ENCODE measurements at places on chromosomes 6 and 20.

GRCh38 chr6:39102071-39102820 is 12.7 kb downstream of the SAYSD1 start:
- peak; percentile 57 for DNase-seq

DNA sequence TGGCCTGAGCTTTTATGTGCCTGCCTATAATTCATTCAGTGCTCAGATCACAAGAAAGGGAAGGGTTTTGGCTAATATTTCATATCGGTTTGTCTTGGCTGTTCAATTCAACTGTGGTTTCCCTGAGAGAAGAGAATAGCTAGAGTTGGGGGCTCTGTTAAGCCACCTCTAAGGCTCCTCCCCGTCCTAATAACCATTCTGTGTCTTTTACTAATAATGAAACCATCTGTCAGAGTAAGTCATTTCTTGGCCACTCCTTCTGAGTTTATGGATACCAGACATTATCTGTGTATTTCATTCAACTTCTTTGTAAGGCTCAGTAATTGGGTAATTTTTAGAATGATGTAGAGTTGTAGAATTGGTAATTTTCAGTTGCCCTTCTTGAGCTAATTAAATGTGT is 5.2 kb downstream of the STX11 start:
- no peak for DNase-seq

DNA sequence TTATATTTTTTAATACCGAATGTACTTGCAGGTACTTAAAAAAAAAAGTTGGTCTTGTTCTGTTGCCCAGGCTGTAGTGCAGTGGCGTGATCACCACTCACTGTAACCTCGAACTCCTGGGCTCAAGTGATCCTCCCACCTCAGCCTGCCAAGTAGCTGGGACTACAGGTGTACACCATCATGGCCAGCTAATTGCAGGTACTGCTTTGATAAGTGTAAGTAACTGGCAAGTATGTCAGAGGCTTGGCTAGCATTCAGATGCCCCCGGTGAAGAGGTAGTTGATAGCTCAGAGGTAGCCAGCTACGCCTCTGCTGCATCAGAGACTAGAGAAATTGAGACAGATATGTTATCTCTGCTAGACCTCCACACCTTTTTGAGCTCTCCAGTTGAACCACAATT is 40.5 kb downstream of the BTBD9 start:
- DNase-seq: no peak

- DNase-seq: no peak
These were observed 216.5 kb downstream of the COL19A1 start for GRCh38 chr6:70082830-70083229.

- DNase-seq: no peak
These were observed 79.8 kb upstream of the CHD6 start for GRCh38 chr20:41697861-41698559.

- DNase-seq: peak; percentile 80
These were observed 20.0 kb upstream of the TRIM27 start for GRCh38 chr6:28943557-28944411.

GRCh38 chr20:59837623-59838394 is 95.6 kb downstream of the SYCP2 start:
- DNase-seq: no peak

DNA sequence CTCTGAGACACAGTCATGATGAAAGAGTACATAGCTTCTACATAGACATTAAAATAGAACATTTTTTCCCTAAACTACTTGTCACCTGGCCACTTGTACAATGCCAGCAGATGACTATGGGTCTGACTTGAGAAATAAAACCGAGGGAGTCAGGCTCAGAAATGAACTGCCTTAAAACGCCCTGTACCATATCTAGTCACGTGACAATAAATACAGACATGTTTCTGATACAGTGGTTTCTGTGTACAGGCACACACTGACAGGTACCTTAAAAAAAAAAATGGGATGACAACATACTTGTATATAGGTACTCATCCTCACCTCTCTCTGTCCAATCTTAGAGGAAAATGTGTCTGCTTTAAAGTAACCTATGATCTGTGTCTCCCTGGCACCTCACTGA is 144.1 kb downstream of the SH3BGRL2 start:
- DNase-seq: no peak

DNA sequence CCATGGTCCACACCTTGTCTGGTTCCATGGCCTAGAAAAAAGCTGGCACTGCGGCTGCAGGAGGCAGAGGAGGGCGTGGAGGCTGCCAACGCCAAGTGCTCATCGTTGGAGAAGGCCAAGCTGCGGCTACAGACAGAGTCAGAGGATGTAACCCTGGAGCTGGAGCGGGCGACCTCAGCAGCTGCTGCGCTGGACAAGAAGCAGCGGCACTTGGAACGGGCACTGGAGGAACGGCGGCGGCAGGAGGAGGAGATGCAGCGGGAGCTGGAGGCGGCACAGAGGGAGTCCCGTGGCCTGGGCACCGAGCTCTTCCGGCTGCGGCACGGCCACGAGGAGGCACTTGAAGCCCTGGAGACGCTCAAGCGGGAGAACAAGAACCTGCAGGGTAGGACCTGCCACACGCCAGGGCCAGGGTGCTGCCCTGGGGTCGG is 43.4 kb downstream of the MYH7B start:
- DNase-seq: peak; percentile 44

DNA sequence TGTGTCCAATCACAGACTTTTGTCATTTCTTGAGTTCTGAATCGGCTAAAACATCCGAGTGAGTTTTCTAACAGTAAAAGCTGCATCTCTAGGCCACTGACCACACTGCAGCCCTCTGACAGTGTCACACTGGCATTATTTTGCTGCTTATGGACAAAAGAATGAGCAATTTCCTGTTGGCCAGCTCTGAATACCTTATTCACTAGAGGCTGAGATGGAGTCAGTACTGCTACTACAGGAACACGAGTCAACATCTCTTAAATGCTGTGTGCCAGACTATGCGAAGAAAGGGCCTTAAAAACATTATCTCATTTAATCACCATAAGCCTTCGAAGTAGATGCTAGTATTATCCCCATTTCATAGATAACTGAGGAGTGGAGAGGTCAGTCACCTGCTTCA is 42.5 kb upstream of the IPCEF1 start:
- no peak for DNase-seq

GRCh38 chr20:14882846-14883245 is 545.4 kb upstream of the FLRT3 start:
- no peak for DNase-seq

GRCh38 chr20:59082981-59083380 is 40.4 kb upstream of the PRELID3B start:
- no peak for DNase-seq

GRCh38 chr6:113630738-113631535 is 226.2 kb upstream of the MARCKS start:
- no peak for DNase-seq

DNA sequence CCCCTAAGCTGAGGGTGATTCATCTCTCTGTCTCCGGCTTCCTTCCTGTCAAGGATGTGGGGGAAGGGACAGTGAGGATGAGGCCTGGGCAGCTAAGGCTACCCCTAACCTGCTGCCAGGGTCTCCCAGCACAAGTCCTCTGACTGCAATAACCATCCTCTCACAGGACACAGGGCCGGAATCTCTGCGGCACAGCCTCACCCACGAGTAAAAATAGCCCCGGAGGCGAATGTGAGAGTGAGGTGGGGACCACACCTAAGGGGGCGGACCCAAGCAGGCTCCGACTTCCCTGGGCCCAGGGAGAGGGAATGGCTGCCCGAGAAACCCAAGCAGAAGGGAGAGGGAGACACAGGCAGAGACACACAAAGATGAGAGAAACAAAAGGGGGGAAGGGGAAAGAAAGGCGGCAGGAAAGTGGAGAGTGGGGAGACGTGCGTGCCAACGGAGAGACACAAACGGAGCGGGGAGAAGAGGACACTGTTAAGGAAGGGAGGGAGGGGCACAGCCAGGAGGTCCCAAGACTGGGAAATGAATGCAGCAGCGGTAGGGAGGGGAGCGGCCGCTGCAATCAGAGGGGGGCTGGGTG is 1.4 kb downstream of the CLIC1 start:
- peak; percentile 63 for DNase-seq

- DNase-seq: no peak
These were observed 17.7 kb downstream of the SNX9 start for GRCh38 chr6:157840776-157841175.

DNA sequence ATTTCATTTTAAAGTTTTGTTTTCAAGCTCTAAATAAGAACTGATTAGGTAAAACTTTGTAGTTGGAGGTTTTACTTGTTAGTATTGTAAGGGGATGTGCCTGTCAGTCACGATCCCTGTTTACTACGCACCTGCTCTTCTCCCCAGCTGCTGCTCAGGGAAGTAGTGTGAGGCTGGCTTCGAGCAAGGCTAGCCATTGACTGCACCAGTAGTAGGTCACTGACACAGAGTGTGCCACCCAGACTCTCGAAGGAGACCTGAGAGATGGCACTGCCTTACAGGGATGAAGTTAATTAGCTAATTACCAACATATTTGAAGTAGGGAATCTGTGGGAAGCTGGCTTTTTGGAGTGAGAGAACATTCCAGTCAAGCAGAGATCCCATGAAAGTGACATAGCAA is 89.2 kb downstream of the DNAH8 start:
- no peak for DNase-seq

- no peak for DNase-seq
These were observed 3.5 kb downstream of the SIRPA start for GRCh38 chr20:1898482-1899240.

DNA sequence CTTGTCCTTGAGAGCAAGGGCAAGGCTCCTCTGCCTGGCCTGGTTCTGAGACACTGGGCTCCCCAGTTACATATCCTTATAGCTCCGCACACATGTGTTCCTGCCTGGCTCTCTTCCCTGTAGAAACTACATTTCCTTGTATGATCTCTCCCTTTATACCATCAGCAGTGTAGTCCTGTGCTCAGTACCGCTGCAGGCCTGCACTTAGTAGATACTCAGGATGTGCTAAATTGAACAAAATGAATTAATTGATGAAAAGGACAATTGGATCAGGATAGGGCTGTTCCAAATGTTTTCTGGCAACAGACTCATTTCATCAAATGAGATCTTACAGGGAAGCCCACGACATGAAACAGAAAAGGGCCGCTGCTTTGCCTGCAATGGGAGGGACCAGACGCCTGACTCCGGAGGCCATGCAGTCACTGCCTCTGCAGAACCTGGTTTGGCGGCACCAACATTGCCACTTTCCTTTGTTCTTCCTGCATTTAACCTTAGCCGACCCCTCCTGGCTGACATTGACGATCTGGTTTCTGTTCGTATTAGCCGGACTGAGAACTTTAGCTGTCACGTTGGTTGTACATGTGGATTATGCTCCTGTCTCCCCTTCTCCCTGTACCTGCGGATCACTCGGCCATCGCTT is 53.3 kb downstream of the CHMP4B start:
- no peak for DNase-seq

- DNase-seq: no peak
These were observed 34.1 kb upstream of the HMGA1 start for GRCh38 chr6:34202329-34203201.

- DNase-seq: peak; percentile 33
These were observed 50.3 kb downstream of the RRBP1 start for GRCh38 chr20:17631576-17632319.

GRCh38 chr6:136984578-136984977 is 60.2 kb downstream of the IL20RA start:
- DNase-seq: no peak

DNA sequence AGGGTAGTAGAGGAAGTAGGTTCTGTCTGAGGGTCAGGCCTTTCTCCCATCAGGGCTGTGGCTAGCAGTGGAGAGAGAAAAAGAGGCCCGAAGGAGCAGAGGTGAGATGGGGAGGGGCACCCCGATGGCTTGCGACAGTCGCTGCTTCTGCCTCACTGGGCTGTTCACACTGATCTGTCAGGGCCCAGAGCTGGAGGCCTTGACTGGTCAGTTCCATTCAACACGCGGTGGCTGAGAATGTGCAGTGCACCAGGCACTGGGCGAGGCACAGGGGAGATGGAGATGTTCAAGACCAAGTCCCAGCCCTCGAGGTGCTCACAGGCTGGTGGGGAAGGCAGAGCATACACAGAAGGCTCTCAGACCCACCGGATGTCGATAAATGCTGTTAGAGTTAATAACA is 21.4 kb downstream of the SLC12A5 start:
- no peak for DNase-seq

GRCh38 chr6:105728995-105729394 is 326.1 kb upstream of the PREP start:
- DNase-seq: no peak

DNA sequence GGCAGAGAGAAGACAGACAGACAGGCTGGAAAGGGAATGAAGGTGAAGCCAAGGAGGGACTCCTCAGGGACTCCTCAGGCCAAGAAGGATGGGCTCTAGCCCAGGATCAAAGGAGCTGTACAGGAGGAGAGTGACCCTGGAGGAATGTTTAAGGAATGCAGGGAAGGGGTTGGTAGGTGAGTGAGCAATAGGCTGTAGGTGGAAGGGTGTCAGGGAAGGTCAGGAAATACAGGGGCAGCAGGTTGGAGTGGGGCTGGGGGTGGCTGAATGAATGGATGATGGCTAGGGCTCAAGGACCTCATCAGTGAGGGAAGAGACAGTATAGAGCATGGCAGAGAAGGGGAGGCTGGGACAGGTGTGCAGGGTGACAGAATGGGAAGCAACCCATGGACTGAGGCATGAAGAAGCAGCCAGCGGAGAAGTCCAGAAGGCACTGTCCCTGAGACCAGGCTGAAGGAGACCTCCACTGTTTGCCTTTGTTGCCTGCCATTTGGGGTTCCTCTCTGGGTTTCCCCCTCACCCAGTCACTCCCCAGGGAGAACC is 13.2 kb downstream of the SYNGAP1 start:
- DNase-seq: no peak

DNA sequence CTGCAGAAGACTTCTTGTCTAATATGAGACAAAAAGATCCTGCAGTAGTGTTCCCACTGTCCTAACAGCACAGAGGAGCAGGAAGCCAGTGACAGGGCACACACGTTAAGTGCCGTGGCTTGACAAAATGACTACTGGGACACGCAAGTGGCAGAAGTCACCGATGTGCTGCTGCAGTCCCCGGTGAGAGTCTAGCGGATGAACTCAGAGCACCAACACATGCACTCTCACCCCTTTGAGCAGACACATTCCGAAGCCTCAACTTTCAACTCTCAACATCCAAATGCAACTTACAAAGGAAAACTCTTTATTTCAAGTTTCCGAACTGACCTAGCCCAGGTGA is 898 bp downstream of the LAMA4 start:
- no peak for DNase-seq

- DNase-seq: no peak
These were observed 98.6 kb upstream of the NEDD9 start for GRCh38 chr6:11331111-11331510.

DNA sequence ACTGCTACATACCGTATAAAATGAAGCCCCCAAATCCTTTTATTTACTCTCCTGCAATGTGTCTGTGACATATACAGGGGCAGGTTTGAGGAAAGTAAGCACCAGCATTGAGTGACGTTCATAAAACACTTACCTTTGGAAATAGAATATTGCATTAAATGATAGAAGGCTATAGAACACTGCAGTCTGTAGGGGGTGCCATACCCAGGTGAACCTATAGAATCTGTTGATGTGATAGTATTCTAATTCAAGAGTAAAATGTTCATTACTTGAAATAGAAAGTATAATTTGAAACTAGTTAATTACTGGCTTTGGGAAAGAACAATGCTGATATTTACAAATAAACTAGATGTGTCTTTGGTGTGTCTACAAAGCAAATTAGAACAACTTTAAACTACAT is 47.0 kb upstream of the PRL start:
- DNase-seq: no peak

All from Right ventricle myocardium superior (tissue), 1 donor.